ENCODE measurements at places on chromosomes 12 and 14. TPM values are rescaled to one million over a fixed set of nuclear protein-coding genes. Genes with fewer than 3 reads are reported as not detected.
A peak's percentile ranks its signal among the peaks of the same experiment; 100 is the strongest.

DNA sequence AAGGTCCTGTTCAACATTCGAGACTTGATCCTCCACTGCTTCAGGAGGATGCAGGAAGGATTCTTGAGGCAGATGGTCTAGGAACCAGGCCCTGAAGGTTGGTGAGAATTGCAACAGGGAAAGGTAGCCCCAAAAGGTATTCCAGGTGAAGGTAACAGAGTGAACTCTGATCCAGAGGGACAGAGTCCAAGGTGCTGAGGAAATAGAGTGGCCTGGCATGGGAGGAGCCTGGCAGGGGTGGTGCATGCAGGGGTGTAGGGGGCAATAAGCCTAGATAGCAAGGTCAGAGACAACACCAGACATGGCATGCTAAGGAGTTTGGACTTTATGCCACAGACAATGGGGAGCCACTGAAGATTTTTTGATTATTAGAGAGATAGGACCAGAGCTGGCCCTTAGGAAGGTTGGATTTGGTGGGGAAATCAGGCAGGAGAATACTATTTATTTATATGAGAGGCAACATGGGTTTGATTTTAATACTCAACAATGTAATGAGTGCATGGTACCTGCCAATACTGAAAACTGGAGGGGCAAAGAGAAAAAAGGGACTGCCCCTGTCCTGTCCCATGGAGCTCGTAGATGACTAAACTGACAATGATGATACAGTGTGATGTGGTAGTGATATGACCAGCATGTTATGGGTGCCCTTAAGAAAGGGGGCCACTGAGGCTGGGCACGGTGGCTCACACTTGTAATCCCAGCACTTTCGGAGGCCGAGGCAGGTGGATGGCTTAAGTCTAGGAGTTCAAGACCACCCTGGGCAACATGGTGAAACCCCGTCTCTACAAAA, 50.5 kb upstream of the TMED10 start:
- DNase-seq, result no peak

GRCh38 chr14:103905842-103906456, 22.3 kb upstream of the TDRD9 start:
- DNase-seq, result no peak

- no peak for DNase-seq
Observed at GRCh38 chr12:124626971-124627411, 59.6 kb upstream of the NCOR2 start.

DNA sequence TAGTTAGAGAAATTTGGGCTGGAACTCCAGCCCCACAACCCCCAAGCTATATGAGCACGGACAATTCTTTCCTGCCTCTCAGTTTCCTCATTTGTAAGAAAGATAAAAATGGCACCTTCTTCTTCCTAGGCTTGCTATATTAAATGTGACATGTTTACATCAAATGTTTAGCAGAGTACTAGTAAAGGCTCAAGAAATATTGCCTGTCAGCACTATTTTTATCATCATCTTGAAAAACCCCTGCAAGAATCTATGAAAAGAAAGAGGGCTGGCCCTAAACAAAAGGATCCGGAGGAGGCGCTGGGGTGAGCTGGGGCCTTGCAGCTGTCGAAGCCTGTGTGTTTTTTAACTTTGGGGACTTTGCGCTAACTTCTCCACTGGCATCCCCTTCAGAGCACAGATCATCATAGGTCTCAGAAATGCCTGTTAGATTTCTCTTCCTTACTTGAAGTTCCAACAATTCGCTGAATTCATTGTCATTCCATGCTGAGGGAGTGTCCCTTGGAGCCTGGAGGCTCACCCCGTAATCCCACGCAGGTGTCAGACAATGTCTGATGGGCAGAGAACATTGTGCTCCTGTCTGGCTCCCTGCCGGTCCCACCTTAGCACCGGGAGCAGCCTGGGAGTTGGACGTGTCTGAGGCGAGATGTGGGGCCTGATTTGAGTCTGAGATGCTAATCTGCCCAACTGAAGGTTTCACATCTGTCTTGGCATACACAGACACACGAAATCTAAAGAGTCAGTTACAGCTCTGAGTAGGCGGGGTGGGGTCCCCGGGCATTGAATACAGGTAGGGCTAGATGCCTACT, 206.8 kb downstream of the NUAK1 start:
- no peak for DNase-seq

DNA sequence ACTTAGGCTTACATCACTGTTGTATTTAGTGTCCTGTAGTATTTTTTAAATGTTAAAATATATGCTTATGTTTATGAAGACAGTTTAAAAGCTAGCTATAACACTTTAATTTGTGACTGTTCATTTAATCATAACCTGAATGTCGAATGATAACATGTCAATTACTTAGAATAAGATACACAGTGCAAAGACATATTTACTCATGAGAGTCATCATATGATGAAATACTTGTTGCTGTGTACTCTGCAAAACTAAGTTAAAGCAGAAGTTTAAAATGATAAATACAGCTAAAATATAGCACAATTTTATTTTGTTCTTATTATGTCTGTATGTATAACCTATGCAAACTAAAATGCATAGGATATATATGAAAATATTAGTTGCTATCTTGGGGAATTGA, 497.4 kb downstream of the FSCB start:
- DNase-seq, result no peak

GRCh38 chr12:8554451-8555195, 13.9 kb upstream of the CLEC4E start:
- peak; percentile 28 for DNase-seq

- DNase-seq, result no peak
Observed at GRCh38 chr12:94100211-94100627, 48.2 kb upstream of the PLXNC1 start.

BATF gene
- 3.9 TPM for total RNA-seq

KRT79 gene
- total RNA-seq, result 4.8 TPM

TAS2R46 gene
- total RNA-seq, result not detected

All from RPMI7951 (cell line).